AG20443 (cell line): ENCODE measurements at places on chromosomes 6 and 20.
A peak's percentile ranks its signal among the peaks of the same experiment; 100 is the strongest.

DNA sequence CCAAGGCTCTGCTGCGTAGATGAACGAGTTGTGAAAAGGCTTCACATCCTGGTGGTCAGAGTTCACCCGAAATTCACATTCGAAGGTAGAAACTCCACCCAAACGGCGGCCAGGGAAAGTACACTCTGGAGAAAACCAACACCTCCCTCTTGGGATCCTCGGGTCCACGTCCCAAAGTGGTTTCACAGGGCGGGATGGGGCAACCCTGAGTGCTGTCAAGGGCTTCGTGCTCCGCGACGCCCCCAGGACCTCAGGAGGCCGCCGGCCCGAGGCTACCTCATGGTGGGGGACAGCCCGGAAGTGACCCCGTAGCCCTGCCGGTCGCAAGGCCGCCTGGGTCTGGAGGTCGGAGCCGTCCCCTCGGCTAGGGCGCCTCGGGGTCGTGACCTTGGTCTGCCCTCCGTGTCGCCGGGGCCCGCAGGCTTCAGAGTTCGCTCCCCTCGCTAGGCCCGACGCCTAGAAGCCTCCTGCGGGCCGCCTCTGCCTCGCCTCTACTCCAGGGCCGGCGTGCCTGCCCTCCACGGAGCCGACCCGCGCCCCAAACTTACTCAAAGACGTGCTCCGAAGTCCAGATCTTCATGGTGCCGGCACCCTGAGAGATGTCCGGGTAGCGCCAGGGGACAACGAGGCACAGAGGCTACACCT, at the start of gene PRELID3B:
Gene PRELID3B (minus strand): TSS at position 636 of the 645 bp plus-strand sequence. CDS start 56 bp downstream, at position 580.
- peak; percentile 24 for DNase-seq

DNA sequence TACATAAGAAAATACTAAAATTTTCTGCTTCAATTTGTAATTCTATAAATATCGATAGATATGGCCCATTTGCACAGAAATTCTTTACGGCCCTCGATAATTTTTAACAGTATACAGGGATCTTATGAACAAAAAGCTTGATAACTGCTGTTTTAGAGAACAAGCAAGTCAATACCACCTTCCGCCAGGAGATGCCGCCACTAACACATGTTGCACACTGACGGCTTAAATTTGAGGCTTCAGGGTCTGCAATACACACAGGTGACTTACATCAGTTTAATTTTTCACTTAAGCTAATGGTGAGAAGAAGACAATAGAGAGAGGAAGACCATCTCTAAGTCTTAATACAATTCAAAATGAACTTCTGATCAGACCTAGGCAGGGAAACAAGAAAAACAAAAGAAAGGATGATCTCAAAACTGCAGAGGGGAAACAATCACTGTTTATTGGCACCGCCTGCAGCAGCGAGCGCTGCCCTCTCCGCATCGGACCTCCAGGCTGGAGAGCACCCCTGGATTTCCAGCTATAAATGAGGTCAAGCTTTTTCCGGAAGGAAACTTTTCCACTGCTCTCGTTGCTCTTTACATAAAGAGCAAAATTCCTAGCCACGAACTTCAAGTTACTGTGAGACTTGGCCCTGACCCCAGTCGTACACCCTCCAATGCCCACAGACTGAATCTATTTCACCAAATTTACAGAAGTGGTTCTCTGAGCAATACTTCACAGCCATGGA, 53.9 kb downstream of the OTOR start:
- DNase-seq: peak; percentile 40

DNA sequence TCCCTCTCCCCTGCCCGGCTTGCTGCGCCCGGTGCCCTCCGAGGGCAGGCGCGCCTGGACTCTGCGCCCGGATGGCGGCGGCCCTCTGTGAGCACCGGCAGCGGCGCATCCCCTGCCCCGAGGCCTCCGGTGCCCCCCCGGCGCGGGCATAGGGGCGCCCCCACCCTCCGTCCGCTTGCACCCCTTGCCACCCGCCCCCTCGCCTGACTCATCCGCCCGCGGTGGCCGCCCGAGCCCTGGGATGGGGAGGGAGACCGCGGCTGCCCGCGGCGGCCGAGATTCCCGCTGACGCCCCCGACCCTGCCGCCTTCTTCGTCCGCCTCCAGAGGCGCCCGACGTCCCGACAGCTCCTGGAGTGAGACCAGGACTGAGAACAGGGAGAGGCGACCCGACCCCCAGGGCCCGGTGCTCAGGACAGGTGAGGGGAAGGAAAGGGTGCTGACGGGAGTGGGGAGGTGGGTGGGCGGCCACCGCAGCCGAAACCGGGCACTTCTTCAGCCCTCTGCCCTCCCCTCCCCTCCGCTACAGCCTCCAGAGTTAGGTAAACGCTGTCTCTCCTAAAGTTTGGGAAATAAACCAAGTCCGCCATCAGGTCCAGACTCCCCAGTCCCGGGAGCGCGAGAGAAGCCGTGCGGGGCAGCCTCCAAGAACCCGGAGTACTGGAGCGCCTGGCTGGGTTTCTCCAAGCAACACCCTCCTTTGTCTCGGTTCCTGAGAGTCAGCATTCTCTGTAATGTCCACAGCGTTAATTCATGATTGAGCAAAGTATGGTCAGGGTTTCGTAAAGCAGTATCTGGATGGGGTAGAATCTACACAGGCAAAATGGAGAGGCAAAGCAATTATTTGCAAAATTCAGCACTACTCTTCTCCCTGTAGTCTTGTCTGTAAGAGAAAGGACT, 539 bp downstream of the TMEM200A start:
- DNase-seq: peak; percentile 84

GRCh38 chr6:22027040-22027725, 269.7 kb downstream of the PRL start:
- no peak for DNase-seq

DNA sequence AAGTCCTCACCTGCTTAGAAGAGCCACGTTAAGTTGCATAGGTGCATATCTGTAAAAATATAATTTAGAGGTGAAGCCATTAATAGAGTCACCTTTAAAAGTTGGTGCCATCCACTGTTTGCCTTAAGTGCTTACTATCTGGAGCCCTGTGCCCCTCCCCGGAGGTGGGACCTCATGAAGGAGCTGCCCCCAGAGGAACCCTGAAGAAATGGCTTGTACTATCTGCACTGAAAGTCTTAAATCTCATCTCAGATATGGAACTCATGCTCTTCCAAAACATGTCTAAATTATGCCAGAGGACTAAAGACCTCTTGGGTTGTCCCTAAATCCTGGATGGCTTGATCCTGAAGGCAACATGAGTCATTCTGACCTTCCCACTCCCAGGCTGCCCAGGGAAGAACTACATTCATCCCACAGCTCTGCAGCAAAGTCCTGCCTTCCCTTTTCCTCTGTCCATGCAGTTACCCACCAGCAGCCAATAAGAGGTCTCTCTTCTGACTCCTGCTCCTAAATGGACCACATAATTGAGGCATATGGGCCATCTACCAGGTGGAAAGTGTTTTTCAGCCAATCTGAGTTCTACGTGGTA, 85.3 kb downstream of the ASXL1 start:
- no peak for DNase-seq

GRCh38 chr6:33126101-33126714, 50.4 kb downstream of the HLA-DPB1 start:
- DNase-seq: peak; percentile 71

- DNase-seq: no peak
These were observed 28.9 kb upstream of the RIPK1 start for GRCh38 chr6:3039384-3039783.

GRCh38 chr20:61932711-61933480, 132.8 kb downstream of the TAF4 start:
- DNase-seq: no peak

DNA sequence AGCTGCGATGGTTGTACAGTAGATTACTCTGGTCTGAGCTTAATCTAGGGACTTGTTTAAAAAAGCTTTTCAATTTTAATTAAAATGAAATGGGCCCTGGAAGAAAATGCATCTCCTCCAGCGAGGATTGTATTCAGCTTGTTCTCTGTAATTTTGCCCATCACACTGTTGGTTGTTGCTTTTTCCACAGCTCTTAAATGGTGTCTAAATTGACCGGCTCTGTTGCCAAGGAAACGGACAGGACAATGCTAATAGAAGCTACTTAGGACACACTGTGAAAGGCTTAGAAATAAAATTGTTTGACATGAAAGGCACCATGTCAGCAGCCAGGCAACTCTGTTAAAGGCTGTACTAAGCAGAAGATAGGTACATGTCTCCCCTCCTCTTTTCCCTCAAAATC, 116.7 kb upstream of the NRSN1 start:
- no peak for DNase-seq

DNA sequence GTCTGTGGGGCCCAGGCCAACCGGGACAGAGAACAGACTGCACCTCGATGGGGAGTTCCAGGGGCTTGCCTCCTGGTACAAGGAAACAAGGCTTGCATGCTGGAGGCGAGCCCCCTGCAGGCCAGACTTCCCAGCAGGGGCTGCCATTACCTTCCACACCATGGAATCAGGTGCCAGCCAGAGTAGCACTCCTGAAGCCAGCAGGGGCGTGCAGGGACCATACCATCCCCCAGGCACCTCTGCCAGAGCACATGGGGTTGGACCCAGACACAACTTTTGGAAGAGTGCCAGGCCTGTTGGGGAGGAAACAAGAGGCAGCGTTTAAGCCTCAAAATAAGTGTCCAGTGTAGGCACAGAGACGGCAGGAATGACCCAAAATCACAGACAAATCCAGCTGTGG, 6.5 kb downstream of the DDO start:
- no peak for DNase-seq

DNA sequence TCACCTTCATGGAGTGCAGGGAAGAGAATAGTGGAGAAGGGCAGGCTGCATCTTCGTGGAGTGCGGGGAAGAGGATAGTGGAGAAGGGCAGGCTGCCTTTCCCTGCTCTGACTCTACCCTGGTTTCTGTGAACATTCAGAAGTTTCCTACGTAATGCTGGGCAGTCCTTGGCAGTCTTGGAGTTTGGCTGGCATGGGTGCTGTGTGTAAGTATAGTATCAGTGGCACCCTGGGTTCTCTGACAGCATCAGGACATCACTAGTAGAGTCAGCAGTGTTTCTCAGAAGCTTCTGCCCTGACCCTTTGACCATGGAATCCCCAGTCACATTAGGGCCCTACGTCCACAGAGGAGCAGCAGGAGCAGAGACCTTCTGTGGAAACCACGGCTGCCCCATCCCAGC, 352.9 kb downstream of the NRN1 start:
- DNase-seq: no peak

DNA sequence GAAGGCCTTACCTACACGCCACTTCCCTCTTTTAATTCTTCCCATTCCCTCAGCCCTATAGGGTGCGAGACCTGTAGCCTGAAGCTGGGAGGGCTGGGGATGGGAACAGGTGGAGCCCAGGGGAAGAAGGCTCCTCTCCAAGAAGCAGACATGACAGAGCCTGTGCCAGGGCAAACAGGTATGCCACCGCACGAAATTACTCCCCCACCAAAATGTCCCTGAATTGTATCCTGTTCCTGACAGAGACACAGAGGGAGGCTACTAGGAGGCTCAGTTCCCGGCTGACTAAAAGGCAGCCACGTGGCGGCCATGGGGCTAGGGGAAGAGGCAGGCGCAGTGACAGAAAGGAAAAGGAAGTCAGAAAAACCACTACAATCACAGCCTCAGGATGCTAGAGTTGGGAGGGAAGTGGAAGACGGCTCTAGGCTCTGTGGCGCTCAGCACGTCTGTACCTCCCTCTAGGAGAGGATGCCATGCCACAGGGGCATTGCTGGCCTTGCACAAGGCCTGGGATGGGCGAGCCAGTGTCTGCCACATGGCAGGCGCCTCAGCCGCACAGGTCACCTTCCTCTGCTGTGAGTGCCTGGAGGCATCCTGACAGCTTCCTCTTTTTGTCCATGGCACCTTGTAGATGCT, 27.7 kb downstream of the TFEB start:
- DNase-seq: no peak

GRCh38 chr6:82711105-82711827, 347.6 kb downstream of the TPBG start:
- peak; percentile 52 for DNase-seq

- DNase-seq: no peak
These were observed 534 bp upstream of the AKIRIN2 start for GRCh38 chr6:87702589-87702945.

GRCh38 chr20:32012159-32012688, 2.0 kb downstream of the CCM2L start:
- DNase-seq: no peak

DNA sequence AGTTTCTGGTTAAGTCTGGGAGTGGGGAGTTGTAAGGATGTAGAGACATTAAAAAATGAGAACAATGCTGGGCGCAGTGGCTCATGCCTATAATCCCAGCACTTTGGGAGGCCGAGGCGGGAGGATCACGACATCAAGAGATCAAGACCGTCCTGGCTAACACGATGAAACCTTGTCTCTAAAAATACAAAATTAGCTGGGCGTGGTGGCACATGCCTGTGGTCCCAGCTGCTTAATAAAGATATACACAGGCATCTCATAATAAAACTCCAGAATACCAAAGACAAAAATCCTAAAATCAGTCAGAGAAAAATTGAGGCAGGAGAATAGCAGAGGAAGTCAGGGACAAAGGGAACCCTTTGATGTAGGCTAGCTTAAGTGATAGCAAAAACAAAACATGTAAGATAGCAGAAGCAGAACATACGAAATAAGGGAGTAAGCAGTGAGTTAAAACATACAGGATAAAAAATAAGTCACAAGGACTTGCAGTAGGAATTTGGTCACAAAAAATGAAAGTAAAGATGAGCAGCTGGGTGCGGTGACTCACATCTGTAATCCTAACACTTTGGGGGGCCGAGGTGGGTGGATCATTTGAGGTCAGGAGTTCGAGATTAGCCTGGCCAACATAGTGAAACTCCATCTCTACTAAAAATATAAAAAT, 23.6 kb downstream of the DDX43 start:
- DNase-seq: no peak

DNA sequence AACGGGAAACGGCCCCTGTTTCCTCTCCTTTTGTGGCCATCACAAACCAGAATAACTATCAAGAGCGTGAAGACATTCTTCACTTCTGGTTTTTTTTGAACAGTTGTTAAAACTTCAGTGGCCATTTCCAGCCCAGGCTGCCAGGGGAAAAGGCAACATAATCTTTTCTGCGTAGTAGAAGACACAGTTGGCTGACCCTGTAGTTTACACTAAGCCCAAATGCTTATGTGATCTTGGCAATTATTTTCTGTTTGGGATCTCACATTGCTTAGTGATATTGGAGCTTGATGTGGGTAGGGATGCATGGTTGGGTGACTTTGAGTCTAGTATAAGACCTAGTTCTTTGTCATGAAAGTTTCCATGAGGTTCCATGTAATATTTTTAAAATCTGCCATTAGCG, 449.4 kb upstream of the CDH4 start:
- DNase-seq: no peak

DNA sequence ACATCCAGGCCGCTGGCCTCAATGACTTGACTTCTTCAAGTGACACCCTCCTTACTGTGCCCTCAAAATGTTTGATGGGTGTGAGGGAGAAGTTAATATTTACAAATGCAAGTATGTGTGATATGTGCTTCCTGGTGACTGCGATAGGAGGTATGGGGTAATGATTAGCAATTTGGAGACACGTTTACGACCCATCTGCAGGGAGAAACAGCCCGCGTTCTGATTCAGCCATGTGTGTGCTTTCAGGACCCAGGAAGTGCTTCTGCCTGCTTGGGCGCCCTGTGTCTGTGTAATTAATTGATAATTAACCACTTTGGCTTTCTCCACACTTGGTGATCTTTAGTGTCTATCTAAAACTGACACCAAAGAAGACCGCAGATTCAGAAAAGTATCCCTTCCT, 25.0 kb downstream of the SIRPA start:
- no peak for DNase-seq

- peak; percentile 63 for DNase-seq
These were observed 16.5 kb downstream of the SNHG17 start for GRCh38 chr20:38418509-38419204.
